RCC 7860 (cell line): ENCODE measurements at places on chromosomes 12 and 14.
A peak's percentile ranks its signal among the peaks of the same experiment; 100 is the strongest.

GRCh38 chr14:40402957-40403356 is 970.7 kb upstream of the FBXO33 start:
- DNase-seq: no peak

DNA sequence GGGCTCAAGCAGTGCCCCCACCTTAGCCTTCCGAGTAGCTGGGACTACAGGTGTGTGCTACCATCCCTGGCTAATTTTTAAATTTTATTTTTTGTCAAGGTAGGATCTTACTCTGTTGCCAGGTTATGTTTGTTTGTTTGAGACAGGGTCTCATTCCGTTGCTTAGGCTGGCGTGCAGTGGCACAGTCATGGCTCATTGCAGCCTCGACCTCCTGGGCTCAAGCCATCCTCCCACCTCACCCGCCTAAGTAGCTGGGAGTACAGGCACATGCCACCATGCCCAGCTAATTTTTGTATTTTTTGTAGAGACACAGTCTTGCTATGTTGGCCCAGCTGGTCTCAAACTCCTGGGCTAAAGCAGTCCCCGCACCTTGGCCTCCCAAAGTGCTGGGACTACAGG is 83.3 kb upstream of the KCNH3 start:
- no peak for DNase-seq

DNA sequence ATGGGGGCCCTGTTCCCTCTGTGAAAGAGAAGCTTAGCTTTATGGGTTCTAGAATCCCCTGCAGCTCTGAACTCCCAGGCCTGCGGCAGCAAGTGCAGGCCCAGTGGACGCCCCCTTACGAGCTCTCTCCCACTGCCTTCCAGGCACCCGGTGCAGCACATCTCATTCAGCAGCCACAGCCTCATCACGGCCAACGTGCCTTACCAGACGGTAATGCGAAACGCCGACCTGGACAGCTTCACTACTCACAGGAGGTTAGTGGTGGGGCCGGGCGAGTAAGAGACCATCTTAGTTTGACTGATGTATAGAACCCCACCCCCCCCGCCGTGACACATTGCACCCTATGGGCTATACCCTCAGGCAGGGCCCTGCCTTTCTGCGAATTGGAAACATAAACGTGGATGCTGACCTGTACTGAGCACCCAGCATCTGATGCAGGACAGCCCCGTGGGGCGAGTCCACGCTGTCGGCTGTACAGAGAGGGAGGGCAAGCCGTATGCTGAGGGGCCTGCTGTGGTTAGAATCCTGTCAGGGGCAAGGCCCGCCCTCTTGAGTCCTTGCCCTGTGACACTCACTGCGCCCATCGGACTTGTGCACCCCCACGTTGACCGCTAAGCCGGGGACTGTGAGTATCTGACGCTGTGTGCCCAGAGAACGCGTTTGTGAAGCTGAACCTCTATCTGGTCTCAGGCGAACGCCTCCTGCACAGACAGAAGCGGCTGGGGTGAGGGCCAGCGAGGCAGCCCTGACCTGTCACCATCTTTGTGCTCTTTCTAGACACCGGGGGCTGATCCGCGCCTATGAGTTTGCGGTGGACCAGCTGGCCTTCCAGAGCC is 71.7 kb downstream of the TESC start:
- DNase-seq: no peak

- DNase-seq: peak; percentile 72
Measured at GRCh38 chr12:26276709-26277108, 81.3 kb downstream of the SSPN start.

GRCh38 chr12:1830981-1831963 is 10.9 kb downstream of the LRTM2 start:
- no peak for DNase-seq
